ENCODE measurements at places on chromosomes 2 and 18. TPM values are rescaled to one million over a fixed set of nuclear protein-coding genes. Genes with fewer than 3 reads are reported as not detected.

Gene LPIN1
- 25.2 TPM for total RNA-seq

Gene MARS2
- 25.1 TPM for total RNA-seq

Gene ALLC
- total RNA-seq = not detected

Gene C2orf80
- total RNA-seq = not detected

Gene MC5R
- total RNA-seq = not detected

Gene TRABD2A
- 61.7 TPM for total RNA-seq

Gene COLEC11
- 0.86 TPM for total RNA-seq

Gene NAT8
- not detected for total RNA-seq

Gene COPS8
- total RNA-seq = 65.6 TPM

Gene CFAP65
- not detected for total RNA-seq

Gene PLCD4
- total RNA-seq = 0.22 TPM

Gene RBFA
- 54.8 TPM for total RNA-seq

DNA sequence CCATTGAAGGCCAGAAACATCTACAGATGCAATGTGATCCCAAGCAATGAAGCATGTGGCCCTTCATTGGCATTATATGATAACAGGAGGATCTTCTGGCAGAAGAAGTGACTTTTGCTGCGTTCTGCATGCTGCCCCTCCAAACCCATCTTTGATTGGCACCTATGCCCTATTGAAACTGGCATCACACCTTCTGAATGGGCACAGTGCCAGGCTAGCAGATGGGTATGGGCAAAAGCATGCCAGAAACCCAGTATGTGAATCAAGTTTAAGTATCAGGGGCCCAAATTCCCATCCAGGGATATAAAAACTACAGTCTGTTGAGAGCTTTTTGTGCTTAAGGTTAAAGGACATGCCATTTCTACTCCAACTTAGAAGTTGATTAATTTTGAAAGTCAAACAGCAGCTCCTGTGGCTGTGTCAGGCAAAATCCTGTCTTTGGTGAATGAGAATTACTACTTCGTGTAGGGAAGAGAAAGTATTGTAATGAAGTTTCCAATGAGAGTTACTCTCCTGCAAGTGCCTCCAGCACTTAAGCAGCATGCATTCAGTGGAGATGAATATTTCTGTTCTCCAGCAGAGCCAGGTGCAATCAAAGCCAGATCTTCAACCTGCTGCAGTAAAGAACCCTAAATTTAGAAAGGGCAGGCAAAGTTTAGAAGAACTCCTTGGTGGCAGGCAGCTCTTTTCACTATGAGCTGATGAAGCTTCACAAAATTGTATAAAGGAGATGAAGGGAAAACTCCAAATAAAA is 8.6 kb downstream of the VRK2 start:
- DNase-seq = no peak

- DNase-seq = peak; percentile 4
Measured at GRCh38 chr2:69997015-69997830, 35.8 kb upstream of the ASPRV1 start.

DNA sequence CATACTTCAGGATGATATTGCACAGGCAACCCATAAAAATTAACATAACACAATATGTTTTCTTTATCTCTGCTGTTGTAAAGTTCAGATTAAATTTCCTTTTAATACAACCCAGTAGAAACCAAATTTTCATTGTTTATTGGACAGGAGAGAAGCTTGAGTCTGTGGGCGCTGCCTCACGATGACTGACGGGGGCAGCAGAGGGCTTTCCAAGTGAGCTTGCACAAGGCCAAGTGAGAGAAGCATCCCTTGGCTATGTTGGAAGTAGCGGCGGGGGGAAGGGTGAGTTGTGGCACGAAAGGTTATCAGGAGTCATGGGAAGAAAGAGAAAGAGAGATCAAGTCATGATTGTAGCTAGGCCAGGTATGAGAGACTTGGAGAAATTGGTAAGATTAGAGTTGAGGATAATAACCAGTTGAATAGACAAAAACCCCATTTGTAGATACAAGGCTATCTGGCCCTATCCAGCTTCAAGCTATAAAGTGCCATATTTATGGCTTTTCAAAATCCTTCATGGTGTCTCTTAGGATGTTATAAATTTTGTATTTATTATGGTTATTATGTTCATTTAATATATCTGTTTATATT is 413.7 kb upstream of the FAM98A start:
- DNase-seq = peak; percentile 5

GRCh38 chr18:67400502-67401117 is 115.9 kb downstream of the DSEL start:
- no peak for DNase-seq

GRCh38 chr2:235066895-235067294 is 115.1 kb downstream of the SH3BP4 start:
- DNase-seq = no peak

DNA sequence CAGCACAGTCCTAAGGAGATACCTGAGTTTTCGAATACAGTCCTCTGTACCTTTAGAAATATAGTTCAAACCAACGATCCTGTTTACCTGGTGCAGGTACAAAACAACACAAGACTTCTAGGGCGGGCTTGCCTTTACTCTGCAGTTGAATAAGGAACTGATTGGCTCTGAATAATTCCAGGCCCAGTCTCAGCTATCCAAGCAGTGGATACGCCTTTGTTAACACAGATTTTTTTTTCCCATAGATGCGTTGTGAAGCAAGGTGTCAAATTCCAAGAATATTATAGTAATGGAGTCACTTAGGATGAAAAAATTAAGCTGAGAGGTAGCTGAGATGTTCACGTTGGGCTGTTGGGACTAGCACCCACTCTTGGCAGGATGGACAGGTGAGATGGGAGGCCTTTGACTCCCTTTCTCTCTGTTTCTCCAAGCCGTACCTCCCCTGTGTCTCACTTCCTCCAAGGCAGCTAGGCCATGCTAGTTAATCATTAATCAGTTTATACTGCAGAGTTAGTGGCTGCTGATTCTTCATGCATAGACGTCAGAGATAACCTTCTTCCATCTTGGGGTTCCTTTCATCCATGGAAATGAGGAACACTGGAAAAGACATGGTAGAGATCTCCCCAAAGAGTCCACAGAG is 380.8 kb upstream of the ACVR2A start:
- DNase-seq = no peak

GRCh38 chr2:85843543-85843942 is 45.2 kb downstream of the ST3GAL5 start:
- DNase-seq = no peak

DNA sequence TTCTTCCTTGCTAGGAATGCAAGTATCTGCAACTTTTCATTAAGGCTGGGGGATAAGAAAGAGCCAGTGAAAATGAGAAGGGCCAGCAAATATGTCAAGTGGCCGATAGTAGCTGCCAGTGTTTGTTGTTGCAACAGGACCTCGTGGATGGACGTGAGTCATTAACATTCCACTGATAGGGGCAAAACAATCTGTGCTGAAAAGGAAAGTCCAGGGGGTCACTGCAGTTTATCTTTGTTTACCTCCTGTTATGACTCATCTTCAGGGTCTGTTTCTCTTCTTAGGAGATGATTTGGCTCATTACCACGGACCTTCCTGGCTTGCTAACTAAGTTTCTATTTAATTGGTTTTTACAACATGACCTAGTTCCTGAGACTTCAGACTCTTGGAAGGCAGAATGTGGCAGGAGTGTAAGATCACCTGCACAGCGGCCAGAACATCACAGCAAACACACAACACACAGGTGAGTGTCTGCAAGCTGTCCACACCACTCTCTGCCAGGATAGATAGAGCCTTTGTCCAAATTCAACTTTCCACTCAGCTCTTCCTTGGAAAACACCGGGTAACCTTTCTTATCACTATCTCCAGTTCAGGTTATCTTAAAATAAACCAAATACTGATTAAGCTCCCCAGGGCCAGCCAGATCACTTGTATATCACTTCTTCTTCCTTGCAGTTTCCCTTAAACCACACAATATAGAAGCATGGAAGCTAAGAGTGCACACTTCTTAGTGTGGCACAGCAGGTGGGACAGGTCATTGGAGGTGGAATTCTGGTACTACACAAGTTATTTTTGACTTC is 157.5 kb upstream of the LMAN1 start:
- DNase-seq = no peak

DNA sequence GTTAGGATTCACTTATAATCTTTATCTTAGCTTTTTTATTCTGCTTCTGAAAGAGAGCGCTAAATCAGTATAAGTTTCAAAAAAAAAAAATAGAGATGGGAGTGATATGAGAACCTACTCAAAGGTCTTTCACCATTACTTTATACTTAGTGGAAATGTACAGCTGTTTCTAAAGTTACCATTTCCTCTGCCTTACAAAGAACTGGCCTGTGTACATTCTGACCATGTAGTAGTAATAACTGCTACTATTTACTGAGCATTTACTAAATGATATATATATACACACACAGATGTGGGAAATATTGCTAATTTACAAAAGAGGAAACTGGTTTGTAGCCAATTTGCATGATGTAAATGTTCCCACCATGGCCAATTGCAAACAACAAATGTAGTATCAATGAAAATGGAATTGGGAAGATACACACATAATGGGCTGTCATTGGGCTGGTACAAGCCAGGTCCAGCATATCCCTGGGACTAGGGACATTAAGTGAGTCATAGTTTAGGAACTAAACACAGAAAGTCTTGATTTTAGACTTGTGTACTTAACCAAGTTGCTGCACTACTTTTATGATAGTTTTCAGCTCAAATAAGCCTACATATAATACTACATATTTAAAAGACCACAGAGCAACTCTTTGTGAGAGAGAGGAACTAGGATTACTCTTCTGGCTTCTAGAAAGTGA is 67.1 kb downstream of the DYNC1I2 start:
- no peak for DNase-seq

- no peak for DNase-seq
Measured at GRCh38 chr2:33729353-33729752, 130.3 kb upstream of the FAM98A start.

- DNase-seq = no peak
Measured at GRCh38 chr2:5121121-5121520, 571.1 kb upstream of the SOX11 start.

GRCh38 chr2:181724662-181725061 is 44.3 kb upstream of the NEUROD1 start:
- DNase-seq = no peak

DNA sequence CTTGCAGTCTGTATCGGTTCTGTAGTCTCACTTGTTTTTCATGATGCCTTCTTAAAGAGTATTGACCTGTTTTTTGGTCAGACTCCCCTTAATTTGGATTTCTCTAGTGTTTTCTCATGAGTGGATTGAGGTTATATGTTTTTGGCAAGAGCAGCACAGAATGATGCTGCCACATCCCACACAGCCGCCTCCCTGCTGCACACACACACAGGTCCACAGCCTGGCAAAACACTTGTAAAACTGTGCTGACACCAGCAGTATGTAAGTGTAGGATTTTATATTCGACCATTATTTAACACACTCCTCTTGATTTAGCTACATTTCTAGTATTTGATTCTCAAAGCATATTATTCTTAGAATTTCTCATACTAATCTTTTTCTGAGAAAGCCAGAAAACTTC is 68.1 kb downstream of the ITGB1BP1 start:
- DNase-seq = no peak

DNA sequence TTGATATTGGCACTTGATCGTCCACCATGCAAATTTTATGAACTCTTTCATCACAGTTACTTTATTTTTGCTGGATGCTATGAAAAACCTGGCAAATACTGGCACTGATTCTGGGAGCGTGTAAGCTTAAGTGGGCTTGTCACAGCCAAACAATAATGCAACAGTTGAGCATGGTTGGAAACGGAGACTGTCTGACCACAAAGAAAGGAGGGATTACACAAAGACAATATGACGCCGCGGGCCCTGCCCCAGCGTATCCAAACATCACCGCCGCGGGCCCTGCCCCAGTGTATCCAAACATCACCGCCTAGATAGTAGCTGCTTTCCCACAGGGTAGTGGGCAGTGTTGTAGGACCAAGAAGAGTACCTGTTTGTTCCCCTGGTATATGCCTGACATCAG is 135.9 kb downstream of the PRPF40A start:
- DNase-seq = no peak

DNA sequence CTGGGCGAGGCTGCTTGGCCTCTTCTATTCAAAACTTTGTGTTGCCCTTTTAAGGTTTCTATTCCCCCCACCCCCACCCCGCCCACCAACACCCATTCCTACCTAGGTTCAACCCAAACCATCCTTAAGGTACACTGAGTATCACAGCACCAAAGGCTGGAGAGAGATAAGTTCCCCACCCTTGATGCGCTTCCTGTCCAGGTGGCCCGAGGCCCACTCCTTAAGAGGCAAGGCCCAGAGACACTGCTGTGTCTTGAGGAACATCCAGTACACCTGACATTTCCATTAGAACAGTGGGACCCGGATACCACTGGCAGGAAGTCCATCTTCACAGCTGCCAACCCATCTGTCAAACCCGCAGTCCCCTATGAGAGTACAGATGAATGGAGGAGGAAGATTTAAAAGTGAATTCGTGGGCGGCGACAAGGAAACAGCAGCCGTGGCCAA is 277 bp upstream of the INPP1 start:
- no peak for DNase-seq

DNA sequence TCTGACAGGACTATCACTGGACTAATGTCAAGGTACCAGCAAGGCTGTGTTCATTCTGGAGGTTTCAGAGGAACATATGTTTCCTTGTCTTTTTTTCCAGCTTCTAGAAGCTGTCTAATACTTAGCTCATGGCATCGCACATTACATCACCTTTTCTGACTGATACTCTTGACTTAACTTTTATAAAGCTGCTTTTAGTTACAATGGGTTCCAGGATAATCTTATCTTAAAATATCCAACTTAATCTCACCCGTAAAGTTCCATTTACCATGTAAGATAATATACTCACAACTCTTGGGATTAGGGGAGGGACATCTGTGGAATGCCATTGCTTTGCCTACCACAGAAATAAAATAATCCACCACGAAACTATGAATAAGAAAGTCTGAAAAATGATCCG is 394.2 kb downstream of the CDH19 start:
- DNase-seq = no peak

DNA sequence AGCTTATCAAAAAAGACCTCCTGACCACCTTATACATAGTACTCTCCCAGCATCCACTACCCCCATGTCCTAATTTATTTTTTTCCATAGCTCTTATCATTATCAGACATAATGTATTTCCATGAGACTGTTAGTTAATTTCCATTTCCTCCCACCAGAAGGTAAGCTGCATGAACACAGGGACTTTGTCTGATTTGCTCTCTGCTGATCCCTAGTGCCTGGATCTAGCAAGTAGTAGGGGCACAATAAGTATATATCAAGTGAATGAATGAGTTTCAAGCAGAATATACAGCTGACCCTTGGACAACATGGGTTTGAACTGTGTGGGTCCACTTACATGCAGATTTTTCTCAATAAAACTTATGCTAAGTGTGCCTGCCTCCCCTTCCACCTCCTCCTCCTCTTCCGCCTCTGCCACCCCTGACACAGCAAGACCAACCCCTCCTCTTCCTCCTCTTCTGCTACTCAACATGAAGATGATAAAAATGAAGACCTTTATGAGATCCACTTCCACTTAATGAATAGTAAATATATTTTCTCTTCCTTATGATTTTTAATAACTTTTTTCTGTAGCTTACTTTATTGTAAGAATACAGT is 53.8 kb downstream of the CTAGE1 start:
- DNase-seq = no peak

GRCh38 chr2:130796290-130796689 is 40.4 kb upstream of the ARHGEF4 start:
- DNase-seq = no peak
